ENCODE measurements at places on chromosomes 12 and 14.

DNA sequence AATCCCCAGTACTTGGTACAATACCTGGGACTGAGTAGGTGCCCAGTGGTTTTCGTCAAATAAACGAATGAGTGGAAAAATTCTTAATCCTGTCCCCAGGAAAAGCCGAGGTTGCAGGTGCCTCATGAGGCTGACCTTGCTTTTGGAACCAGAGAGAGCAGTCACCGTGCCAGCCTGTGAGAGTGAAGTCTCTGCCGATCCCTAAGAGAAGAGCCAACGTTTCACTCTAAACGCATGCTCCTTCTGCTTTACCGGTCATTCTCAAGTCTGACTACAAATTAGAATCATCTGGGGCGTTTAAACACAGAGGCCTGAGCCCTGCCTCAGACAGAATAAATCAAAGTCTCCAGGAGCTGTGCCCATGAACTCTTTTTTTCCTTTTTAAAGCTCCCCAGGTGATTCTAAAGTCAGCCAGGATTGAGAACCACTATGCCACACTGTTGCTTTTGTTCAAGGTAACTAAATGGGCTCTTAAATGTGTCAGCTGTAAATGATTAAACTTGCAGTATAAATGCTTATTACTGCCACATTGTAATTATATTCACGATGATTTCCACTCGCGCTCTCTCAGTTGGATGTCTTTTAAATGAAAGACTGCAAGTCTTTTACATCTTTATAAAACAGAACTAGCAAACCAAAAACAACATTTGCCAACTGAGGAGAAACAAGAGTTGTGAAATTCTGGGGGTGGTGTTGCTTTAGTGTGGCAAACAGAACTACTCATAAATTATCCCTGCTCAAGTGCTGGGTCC, 26.9 kb downstream of the TCP11L2 start:
- DNase-seq: peak; percentile 97

DNA sequence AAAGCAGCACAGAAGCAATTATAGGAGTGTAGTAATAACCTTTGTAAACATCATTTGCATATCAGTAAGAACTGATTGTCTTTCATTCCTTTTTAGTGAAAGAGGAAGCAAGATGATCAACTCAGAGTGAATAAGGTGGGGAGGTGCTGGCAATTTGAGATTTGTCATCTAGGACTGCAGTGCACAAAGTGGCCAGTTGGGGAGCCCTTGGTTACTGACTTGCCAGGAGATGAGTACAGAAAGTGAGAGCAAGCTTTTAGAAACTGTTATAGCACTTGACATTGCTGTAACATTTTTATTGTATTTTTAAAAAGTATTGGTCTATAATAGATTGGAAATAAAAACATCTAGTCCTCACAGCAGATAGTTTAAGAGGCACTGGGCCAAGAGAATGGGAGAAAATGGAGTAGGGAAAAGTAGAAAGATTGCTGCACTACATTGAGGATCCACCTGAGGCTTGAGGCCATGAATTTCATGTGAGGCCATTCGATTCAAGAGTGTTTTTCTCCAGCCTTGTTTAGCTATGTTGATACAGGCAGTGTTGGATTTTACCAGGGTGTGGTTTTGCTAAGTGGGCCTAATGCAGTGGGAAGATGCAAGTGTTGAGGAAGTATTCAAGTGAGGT, 98.2 kb downstream of the SNAPC1 start:
- DNase-seq: peak; percentile 36

DNA sequence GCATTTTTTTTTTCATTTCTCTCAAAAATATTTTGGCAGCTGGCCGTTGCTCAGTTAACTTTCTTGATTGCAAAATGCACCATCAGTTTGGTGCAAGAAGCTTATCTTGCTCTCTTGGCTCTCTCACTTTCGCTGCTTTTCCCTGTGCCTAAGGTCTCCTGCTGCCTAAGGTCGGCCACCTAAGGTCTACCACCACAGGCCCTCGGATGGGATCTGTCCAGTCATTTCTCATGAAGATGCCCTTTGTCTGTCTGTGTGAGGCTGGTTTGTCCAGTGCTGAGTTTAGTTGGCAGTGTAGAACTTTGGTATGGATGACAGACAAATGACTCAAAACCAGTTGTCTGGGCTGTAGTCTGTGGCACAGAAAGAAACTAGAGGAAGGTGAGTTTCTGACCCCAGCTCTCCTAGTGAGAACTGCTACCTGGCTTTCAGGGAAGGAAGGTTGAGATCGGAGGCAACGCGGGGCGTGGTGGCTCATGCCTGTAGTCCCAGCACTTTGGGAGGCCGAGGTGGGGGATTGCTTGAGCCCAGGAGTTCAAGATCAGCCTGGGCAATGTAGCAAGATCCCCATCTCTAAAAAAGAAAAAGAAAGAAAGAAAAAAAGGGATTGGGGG, 2.6 kb downstream of the MLXIP start:
- no peak for DNase-seq

DNA sequence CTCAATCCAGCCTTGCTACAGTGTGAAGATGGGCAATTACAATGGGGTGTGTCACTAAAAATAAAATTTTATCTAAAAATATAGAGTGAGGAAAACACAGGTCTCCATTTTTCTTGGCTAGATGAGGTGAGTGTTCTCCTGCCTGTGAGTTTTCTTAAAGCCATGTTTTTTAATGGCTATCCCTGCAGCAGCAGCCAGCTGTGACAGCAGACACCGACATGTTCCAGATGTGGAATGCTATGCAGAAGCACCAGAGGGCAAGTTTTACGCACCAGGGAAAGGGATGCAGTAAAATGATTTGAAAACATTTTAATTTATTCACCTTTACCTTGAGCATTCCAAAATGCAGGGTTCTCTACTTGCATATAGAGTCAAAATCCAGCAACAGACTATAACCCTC, 577.0 kb upstream of the STXBP6 start:
- no peak for DNase-seq

DNA sequence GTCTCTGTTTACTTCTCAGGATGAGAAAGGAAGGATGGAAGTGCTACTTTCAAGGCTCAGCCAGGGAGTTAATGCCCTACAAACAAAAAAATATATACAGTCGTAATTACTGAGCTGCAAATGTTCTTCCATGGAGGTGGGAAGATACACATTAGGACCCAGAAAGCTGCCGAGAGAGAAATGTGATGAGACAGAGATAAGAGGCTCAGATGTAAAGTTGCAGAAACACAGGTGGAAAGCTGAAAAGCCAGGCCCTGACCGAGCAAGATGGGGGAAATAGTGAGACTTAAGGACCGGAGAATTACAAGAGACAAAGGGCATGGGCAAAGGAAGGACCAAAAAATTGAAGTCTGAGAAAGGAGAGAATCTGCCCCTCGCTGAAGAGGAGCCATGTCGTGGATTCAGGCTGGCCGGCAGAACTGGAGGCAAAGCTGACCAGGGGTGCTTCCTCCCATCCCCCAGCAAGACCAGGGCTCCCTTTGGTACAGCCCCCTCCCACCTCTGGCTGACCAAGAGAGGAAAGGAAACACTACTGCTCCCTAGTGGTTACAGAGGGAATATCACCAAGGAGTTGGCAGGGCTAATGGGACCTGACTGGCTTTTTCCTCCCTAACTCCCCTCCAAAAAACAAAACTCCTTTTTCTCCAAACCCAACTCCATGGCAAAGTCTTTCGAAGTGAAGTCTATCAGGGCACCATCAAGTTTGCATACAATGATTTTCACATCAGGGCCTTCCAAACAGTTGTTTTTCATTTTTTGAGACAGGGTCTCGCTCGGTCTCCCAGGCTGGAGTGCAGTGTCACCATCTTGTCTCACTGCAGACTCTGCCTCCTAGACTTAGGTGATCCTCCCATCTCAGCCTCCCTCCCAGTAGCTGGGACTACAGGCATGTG, 12.1 kb downstream of the ZFHX2 start:
- DNase-seq: peak; percentile 67

DNA sequence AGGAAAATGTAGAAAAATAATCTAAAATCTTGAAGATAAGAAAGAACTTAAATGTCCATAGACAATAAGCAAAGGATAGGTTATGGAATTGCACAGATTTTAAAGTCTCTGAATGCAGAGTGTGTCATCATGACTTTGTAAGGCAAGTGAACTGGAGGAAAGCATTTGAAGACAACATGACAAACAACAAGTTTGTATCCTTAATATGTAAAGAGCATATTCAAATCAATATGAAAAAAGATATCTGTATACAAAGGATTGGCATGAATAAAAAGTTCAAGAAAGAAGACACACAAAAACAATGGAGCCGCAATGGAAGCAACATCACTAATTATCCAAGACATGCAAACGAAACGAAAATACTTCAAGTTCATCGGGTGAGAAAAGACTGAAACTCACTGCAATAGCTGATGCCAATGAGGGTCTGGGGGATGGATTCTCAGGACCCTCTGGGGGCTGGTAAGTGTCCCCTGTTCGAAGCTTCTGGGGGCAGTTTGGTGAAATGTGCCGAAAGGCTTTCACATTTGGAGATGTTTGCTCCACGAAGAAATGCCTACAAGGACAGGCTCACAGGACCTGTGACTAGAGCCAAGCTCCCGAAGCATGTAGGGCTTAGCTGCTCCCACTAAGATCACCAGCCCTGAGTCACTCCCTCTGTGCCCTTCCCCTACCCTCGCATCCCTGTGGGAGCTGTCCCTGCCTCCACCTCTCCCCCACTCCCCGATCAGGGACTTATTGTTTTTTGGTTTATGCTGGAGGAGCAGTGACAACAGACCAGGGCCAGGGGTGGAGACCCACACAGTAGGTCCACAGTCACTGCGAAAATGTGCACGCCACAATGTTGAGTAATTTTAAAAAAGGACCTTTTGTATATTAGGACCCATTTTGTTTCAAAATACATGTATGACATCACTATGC, 345.7 kb upstream of the SFSWAP start:
- DNase-seq: no peak

DNA sequence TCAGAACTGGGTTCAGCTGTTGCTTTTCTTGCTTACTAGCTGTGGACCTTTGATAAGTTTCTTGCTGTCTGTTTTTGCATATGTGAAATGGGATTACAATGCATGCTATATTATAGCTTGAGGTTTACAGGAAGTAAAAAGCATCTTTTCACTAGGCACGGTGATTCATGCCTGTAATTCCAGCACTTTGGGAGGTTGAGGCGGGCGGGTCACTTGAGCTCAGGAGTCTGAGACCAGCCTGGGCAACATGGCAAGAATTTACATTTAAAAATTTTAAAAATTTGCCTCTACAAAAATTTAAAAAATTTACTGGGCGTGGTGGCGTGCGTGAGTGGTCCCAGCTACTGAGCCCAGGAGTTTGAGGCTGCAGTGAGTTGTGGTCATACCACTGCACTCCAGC, 42.0 kb downstream of the CALM1 start:
- DNase-seq: no peak

GRCh38 chr12:62933602-62934238, 1.2 kb downstream of the PPM1H start:
- no peak for DNase-seq

- DNase-seq: no peak
Observed at GRCh38 chr12:20722142-20722541, 27.0 kb downstream of the SLCO1C1 start.

- no peak for DNase-seq
Observed at GRCh38 chr12:62762645-62763044, 172.3 kb downstream of the PPM1H start.

DNA sequence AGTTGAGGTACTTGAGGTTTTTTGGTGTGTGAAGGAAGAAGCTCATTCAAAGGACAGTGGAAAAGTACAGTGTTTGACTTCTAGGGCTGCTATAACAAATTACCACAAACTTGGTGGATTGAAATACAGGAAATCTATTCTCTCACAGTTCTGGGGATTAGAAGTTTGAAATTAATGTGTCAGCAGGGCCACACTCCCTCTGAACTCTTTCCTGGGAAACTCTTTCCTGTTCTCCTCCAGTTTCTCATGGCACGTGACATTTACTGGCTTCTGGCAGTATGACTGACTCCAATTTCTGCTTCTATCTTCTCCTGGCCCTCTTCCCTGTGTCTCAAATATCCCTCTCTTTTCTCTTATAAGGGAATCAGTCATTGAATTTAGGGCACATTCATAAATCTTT, 160.2 kb downstream of the CCDC91 start:
- no peak for DNase-seq

DNA sequence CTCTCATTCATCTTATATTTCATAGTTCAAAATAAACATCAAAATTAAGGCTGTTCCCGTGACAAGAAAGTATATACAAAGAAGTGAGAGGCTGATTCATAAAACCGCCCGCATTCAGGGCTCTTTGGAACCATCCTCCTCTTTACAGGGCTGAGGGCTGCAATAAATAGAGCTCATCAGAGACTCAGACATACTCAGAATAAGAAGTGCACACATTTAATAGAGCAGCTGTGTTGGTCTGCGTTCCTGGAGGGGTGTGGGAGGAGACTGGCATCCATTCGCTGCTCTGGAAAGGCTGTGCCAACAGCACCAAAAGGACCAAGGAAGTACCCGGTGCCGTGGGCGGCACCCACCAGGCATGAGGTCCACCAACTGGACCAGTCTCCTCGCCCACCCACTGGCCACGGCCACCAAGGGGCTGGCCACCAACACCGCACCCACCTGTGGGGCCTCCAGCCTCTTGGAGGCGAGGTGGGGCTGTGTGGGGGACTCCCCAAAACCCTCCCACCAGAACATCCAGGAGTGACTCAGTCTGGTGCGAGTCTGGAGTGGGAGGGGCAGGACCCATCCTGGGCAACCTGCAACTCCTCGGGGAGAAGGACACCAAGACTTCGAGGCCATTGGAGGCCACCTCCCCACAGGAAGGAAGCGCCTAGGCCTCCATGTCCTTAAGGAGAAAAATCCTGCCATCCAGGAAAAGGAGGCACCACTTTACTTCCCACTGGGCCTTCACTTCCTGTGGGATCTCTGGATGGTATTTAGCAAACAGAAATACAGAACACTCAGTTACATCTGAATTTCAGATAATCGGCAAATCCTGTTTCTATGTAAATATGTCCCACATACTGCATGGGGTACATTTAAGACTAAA, 32.7 kb downstream of the VCPKMT start:
- DNase-seq: no peak

GRCh38 chr14:88901189-88901588, 76.7 kb downstream of the TTC8 start:
- DNase-seq: no peak

DNA sequence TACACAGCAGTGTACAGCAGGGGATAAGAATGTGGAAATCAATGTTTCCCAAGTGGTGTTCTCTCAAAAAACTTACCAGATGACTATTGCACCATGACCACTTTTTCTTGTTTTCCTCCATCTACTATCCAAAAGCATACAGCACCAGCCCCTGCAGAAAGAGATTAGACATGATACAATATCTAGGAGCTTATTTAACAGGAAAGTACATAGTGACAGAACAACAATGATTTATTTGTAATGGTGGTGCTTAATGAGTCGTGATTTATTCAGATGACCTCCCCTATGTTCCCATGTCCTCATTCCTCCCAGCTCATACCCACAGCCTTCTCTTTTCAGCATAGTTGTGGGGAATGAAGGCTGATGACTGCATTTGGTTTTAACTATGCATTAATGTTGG, 413.6 kb downstream of the BTG1 start:
- DNase-seq: no peak

DNA sequence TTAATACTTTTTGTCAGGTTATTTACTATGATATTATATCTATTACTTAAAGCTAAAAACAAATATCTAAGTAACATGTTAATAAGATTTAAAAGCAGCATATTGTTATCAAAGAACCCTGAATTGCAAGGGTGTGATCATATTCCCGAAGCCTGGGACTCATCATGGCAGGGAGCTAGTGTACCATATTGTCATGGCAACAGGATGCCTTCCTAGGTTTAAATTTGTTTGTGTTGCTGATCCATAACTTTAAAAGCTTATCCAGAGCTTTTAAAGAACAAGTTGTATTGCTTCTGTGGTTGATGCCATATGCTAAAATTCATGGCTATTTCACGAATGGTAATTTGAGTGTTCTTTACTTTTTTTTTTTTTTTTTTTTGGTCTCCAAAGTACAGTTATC, 500.5 kb downstream of the NAV3 start:
- peak; percentile 25 for DNase-seq

GRCh38 chr12:8890313-8891085, 23.8 kb upstream of the PHC1 start:
- peak; percentile 77 for DNase-seq

Data from NCI-H1417 (cell line).